ENCODE measurements at places on chromosomes 5 and 9.

GRCh38 chr5:42949348-42950115 lies 90.6 kb downstream of the ANXA2R start:
- no peak for DNase-seq

GRCh38 chr5:156598964-156599363 lies 251.1 kb upstream of the PPP1R2B start:
- DNase-seq, result no peak

DNA sequence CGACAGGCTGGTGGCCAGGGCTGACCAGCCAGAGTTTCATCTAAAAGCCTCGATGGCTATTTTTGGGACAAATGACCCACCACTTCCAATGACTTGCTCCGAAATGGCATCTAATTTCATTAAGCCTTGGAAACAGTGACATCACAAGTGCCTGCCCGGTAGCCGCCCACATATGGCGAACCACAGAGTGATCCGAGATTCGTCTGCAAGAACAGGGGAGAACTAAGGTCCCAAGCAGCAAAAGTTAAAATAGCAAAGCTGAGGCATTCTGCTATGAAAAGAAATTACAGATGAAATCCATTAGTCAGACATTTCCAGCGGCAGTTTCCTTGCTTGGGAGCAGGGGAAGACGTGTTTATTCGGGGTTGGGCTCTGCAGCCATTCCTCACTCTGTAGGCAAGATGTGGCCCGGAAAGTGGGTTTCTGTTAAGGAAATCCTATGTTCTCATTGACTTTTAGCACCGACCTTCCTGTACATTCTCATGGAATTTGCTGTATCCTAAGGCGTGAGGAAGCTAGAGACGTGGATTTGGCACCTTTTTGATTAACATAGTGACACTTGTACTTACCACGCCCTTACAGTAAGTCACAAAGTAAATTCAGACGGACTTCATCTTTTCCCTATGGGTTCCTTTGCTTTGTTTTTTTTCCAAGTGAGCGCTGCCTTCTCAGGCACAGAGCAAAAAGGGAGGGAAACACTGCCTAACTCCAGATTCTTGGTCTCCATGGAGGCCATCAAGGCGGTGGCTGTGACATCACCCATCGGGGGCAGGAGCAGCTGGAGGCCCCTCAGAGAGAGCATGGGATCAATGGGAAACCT lies 45.1 kb downstream of the ERGIC1 start:
- no peak for DNase-seq

- DNase-seq, result no peak
Measured at GRCh38 chr5:179326122-179326927, 18.9 kb downstream of the ADAMTS2 start.

DNA sequence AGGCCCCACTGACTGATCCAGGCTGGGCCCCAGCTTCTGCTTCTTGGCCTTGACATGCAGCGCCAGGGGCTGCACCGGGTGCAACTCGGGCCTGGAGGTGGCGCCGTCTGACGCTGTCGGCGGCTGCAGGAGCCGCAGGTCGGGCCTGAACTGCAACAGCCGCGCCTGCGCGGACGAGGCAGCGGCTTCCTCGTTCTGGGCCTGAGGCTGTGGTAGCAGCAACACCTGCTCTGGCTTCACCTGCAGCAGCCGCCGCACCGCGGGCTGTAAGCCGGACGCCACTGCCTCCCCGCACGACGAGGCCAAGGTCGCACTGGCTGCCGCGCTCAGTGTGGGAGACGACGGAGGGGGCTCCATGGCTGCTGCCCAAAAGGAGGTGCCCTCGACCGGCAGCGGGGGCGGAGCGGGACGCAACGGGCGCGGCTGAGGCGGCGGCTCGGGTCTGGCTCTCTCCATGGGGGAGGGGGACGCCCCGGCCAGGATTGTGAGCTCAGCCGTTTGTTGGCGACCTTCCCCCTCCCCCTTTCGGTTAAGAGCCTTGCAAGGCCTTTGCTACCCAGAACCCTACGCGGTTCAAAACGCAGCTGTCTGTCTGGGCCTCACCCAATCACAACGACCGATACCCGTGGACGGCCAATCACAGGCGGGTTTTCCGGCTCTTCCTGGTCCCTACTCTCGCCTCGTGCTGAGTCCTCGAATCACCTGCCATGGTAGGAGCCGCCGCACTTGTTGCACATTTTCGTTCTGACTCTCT lies 438 bp downstream of the SOX30 start:
- DNase-seq, result no peak

DNA sequence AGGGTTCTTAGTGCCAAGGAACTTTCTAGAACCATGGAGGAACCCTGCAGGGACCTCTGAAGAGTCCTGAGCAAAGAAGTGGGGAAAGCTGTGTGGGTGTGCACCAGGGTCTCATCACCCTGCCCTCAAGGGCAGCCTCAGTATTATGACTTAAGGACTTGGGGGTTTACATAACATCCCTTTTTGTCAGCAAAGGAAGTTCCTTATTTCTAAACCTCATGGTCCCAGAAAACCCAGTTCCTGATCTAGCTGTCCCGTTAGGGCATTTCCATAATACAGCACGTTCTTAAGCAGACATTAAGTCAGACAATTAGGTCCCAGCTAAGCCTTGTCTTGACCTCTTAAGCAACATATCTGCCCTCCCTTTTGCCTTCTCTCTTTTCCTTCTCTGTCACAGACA lies 57.3 kb downstream of the DAPK1 start:
- DNase-seq, result no peak

DNA sequence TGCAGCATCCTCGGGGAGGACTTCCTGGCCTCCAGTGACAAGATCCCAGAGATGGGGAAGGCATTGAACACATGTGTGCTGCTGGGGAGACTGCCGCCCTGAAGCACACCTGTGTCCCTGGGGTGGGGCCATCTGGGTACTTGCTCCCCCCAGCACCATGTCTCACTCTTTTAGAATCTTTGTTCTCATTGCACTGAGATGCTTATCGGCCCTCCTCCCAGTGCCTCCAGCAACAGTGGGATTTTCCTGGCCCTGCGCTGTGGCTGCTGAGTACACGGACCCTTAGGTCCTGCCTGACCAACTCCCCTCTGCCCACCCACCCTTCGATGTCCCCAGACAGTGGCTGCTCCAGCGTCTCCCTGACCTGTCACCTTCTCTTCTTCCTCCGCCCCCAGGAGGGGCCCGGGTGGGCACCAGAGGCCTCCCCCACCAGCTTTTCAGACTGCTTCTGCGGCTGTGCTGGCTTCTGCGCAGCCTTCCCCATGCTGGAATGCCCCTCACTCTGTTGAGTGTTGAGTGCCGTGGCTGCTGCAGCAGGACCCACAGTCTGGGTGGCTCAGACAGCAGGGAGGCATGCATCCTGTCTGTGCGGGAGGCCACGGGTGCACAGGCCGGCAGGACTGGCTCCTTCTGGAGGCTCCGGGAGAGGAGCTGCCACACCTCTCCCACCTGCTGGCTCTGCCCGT lies 145.9 kb upstream of the IRX2 start:
- no peak for DNase-seq

GRCh38 chr5:6727231-6727630 lies 14.0 kb downstream of the TENT4A start:
- no peak for DNase-seq

DNA sequence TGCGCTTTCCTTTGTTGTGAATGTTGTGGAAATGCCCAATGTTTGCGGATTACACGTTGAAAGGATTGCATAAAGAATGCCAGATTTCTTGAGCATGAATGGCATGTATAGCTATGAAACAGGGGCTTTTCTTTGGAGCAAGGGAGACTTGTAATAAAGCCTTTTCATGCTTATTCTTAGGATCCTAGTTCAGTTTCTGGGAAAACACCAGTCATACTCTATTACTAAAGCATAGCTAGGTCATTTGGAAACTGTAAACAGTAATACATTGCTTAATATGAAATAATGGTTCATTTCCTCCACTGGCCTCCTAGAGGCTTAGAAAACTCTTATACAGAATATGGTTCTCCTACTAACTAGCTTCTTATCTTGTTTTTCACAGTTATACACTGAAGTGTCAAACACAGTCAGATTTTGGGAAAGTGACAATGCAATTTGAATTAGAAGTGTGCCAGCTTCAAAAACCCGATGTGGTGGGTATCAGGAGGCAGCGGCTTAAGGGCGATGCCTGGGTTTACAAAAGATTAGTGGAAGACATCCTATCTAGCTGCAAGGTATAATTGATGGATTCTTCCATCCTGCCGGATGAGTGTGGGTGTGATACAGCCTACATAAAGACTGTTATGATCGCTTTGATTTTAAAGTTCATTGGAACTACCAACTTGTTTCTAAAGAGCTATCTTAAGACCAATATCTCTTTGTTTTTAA lies 104.2 kb downstream of the MELK start:
- no peak for DNase-seq

DNA sequence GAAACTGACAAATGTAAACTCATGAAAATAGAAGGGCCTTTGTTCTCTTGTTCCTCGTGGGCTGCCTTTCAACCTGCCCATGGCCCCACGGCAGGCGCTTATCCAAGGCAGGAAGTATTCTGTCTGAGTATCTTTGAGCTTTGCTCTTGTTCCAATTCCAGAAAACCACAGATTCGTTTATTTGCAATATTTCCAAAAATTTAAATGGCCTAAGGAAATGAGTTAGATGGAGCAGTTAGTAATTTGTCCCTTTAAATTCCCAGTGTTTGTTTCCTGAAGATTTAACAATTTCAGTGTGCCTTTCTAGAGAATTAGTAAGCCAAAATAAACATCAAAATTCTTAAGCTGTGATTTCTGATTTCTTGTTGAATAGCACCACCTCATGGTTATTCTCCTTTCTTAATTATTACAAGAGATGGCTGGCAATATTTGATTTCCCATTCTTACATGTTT lies 299.4 kb upstream of the RASA1 start:
- DNase-seq, result peak; percentile 36

- no peak for DNase-seq
Measured at GRCh38 chr5:9976621-9977020, 273.1 kb downstream of the ATPSCKMT start.

DNA sequence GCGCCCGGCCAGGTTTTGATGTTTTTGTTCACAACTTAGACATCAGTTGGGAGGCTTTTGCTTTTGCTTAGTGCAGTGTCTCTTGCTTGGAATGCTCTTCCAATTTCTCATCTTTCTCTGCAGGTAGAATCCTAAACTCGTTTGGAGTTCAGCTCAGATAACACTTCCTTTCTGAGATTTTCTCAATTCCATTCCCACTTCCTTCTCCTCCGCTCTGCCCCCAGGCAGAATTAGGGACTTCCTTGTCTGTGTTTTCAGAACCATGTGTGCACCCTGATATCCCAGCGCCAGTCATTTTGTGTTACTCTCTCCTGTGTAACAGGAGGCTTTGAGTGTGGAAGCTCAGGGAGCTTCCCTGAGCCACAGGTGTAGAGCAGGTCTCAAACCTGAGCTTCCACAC lies 171.0 kb downstream of the INSYN2B start:
- DNase-seq, result no peak

DNA sequence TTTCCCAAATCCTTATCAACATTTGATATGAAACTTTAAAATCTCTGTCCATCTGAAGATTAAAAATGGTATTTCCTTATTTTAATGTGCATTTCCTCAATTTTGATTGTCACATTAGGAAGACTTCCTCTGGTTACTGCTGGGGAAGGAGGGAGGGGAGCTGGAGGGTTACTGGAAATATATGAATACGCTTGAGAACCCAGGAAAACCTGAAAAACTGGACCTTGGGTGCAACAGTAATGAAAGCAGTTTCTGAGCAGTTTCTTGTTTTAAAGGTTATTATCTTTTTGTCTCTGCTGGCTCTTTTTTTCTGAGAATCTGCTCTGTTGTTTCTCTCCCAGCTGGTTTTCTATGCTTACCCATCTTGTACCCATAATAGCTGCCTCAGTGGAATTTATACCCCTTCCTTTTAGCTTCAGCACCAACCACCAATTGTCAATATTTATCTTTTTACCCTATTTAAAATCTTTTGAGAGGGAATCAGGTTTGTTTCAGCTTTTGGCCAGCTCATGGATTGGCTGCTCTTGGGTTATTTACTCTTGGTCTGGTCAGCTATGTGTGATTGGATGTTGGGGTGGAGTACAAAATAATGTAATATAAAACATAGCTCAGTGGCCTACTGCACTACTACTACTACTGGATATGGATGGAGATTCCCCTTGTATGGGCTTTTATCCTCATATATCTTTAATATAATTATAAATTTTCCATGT lies 67.4 kb downstream of the UNC13B start:
- DNase-seq, result no peak
